Cerebellum (tissue), 4 donors: ENCODE measurements at places on chromosomes 6 and 20. TPM values are rescaled to one million over a fixed set of nuclear protein-coding genes. Genes with fewer than 3 reads are reported as not detected.

PEX6 gene
- 17.1 TPM for total RNA-seq

ZNF451 gene
- 130 TPM for total RNA-seq

DNA sequence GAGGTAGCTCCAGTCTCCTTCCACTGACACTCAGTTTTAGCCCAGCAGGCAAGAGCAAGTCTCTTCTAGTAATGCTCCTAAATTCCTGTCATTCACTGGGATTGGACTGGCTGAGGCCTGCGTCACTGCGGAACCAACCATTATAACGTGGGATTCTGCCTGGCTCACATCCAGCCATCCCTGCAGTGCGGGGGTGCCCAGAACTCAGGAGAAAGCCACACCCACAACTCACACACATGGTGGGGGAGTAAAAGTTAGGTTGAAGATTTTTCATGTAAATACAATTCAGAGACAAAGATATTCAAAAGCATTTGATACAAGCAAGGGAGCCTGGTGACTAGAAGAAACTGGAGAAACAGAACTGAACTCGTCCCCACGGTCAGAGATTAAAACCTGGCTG, 504.0 kb upstream of the CDH4 start:
- no peak for DNase-seq

SNRPB gene
- 32.3 TPM for total RNA-seq

C6orf15 gene
- not detected for total RNA-seq

DNA sequence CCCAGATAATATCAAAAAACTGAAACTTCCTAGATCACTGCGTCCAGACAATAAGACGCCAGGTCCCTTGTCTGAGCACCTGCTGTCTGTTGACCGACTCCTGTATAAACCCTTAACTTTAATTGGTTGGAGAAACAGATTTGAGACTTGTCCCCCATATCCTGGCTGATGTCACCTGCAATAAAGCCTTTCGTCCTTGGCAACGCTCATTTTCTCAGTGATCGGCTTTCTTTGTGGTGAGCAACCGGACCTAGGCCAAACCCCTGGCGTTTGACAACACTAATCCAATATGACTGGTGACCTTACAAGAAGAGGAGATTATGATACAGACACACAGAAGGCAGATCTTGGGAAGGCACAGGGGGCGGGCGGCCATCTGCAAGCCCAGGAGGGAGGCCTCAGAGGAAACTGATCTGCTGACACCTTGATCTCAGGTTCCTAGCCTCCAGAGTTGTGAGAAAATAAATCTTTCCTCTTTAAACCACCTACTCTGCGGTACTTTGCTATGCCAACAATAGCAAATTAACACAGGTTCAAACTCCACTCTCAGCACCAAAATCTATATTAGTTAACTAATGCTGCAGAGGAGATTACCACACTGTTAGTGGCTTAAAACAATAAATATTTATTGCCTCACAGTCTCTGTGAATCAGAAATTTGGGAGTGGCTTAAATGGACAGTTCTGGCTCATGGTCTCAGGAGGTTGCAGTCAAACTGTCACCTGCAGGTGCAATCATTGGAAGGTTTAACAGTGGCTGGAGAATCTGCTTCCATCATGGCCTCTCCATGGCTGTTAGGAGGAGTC, 178.7 kb downstream of the OTOR start:
- DNase-seq, result no peak

- no peak for DNase-seq
These were observed 96.0 kb upstream of the CNKSR3 start for GRCh38 chr6:154606457-154606856.

GABRR1 gene
- 0.09 TPM for total RNA-seq

MOXD1 gene
- 4.5 TPM for total RNA-seq

BTNL2 gene
- total RNA-seq, result 0.18 TPM

- DNase-seq, result no peak
These were observed 393.1 kb downstream of the ZFAND3 start for GRCh38 chr6:38212579-38212978.

CCM2L gene
- 4.8 TPM for total RNA-seq
